ENCODE measurements at places on chromosomes 2 and 18. TPM values are rescaled to one million over a fixed set of nuclear protein-coding genes. Genes with fewer than 3 reads are reported as not detected.

DNA sequence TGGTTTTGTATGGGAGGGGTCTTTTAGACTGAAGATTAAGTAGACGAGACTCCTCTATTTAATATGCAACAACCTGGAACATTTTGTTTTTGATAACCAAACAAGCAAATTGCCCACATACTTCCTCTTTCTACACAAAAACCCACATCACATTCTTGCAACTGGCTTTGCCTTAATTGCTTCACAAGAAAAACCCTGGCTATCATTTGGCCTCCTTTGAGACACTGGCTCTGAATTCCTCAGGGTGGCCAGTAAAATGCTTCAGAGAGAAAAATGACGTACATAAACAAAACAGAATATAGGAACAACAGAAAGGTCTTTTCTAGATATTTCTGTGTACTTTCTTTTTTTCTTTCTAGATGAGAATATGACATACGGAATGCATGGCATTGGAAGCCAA lies 103.0 kb downstream of the TRIB2 start:
- no peak for DNase-seq

GRCh38 chr2:8177566-8177965 lies 504.3 kb upstream of the ID2 start:
- no peak for DNase-seq

DNA sequence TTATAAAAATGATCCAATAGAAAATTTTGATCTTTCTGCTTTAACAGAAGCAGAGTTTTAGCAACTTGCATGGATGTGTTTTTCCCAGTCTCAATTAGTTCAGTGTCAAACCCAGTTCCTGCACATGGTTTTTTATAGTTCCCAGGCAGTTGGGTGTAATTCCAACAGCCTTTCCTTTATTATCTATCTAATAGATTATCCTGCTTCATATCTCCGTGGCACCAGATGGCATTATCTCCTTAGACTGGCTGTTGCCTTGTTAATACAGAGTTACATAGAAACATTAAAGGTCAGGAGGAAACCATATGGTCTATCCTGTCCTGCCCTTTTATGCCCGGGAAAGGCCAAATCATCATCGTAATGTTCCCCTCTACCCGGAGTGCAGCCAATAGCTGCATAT lies 400.9 kb upstream of the SMIM21 start:
- no peak for DNase-seq

DNA sequence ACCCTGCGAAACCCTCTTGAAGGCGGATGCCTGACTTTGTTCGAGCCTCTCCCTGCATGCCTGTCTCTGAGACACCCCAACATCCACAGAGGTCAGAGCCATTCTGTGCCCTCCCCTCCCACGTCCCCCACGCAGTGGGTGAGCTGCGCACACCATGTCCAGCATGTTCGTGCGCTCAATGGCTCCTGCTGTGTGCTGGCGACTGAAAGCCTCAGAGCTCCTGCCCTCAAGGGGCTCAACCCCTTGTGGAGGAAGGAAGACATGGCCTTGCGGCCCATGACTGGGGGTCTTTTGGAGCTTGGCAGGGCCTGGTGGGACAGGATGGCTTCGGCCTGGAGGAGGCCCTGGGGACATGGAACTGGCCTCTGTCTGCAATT lies 45.7 kb downstream of the ANKMY1 start:
- no peak for DNase-seq

- DNase-seq, result no peak
Observed at GRCh38 chr2:74740395-74740740, 86.3 kb downstream of the SEMA4F start.

- DNase-seq, result no peak
Observed at GRCh38 chr2:107729440-107729839, 97.3 kb upstream of the RGPD4 start.

GRCh38 chr2:97966545-97967215 lies 29.1 kb downstream of the TMEM131 start:
- no peak for DNase-seq

DNA sequence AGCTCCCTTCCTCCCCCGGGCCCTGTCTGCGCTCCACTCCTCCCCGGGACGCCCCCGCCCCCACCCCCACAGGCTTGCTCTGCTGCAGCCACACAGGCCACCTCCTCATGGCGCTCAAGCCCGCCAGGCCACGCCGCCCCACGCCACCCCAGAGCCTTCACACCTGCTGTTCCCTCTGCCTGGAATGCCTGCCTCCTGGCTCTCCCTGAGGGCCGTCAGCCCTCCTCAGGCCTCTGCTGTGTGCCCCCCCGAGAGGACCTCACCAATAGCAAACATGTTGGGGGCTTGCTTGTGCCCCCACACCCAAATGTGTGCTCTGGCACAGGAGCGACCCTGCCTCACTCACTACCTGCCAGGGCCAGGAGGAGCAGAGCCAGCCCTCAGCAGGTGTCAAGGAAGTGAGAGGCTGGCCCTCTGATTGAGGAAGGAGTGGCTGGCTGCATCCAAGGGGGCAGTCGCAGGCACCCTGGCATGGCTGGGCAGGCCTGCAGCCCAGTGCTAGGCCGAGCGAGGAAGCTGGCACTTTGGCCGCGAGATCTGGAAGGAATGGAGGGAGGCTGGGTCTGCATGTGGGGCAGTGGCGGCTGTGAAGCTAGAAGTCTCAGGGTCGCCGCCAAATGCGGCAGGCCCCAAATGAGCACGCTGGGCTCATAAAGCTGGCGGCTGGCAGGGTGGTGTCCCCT lies 86.5 kb downstream of the INHBB start:
- DNase-seq, result no peak

Gene OSR1
- total RNA-seq, result 11.6 TPM

Gene DSEL
- total RNA-seq, result 9.9 TPM

Gene UGT1A10
- total RNA-seq, result not detected

Gene GLI2
- total RNA-seq, result 14.4 TPM

Gene CCL20
- total RNA-seq, result 0.76 TPM

Gene CREB1
- 83.9 TPM for total RNA-seq
